ENCODE measurements at places on chromosomes 6 and 20.

GRCh38 chr6:158369241-158369640 lies 57.0 kb downstream of the TULP4 start:
- no peak for DNase-seq
- no peaks in the 10 kb centered on the region for H3K4me1 ChIP-seq
- no peak overlapping the region for H3K4me3 ChIP-seq
- H3K27ac ChIP-seq, result no peak overlapping the region
- H3K36me3 ChIP-seq, result no peaks in the 10 kb centered on the region
- H3K27me3 ChIP-seq, result no peaks in the 10 kb centered on the region

DNA sequence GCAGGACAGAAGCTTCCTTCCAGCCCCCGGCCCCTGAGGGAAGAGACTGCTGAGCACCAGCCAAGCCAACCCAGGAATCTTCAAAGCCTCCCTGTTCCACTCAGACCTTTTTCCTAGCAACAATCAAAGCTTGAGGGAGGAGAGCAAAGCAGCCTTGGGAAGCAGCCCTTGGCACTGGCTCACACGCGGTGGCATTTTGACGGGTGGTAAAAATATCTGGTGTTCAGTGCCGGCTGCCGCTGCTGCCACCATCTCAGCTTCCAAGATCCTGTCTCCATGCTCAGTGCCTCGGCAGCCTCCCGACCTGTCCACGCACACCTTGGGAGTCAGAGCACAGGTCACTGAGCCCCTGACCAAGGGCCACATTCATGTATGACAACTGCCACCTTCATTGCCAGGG lies 170.1 kb downstream of the LRFN2 start:
- no peaks in the 10 kb centered on the region for H3K4me1 ChIP-seq
- no peak for DNase-seq
- H3K27me3 ChIP-seq, result no peaks in the 10 kb centered on the region
- H3K4me3 ChIP-seq, result no peak overlapping the region
- no peak overlapping the region for H3K27ac ChIP-seq

DNA sequence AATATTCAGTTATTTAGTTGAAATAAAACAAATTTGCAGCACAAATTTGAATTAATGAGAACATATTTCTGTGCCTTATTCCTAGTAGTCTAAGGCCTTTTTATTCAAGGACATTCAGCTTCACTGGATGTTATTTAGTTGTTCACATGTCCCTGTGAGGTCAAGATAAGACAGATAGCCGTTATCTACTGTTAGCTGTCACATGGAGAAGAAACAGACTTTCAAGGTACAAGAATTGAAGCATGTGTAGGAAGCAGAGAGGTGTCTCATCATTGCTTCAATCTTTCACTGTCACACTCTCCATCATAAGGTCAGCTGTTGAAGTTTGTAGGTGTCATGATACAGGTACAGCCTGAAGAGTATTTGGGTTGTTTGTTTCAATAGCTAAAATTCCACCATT lies 112.9 kb upstream of the JAG1 start:
- H3K27me3 ChIP-seq, result no peaks in the 10 kb centered on the region
- no peaks in the 10 kb centered on the region for H3K4me1 ChIP-seq
- H3K27ac ChIP-seq, result no peak overlapping the region
- DNase-seq, result no peak

- no peak overlapping the region for H3K27ac ChIP-seq
- DNase-seq, result no peak
- H3K4me1 ChIP-seq, result peaks cover 14% of the 10 kb centered on the region
- no peaks in the 10 kb centered on the region for H3K27me3 ChIP-seq
- no peaks in the 10 kb centered on the region for H3K36me3 ChIP-seq
These were observed 30.9 kb downstream of the LRRC1 start for GRCh38 chr6:53825532-53826321.

DNA sequence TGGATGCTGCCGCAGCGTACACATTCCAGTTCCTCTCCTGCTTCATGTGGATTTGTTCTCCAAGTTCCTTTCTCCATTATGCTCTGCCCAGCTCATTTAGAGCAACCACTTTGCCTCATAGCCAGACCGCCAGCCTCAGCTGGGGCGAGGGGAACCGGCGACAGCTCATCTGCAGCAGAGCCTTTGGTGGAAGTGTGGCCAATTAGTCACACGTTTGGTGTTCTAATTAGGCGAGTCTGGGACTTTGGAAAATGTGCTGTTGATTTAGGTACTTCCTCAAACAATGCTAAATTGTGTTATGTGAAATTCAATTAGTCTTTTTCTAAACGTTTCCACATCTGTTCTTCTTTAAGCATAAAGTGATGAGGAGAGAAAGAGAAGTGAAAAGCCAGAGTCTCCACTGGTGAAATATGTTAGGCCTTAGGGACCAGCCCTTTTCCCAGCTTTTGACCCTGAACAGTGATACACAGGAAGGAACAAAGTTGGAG lies 217.9 kb downstream of the TBX18 start:
- no peaks in the 10 kb centered on the region for H3K36me3 ChIP-seq
- no peaks in the 10 kb centered on the region for H3K4me1 ChIP-seq

GRCh38 chr20:17061715-17062114 lies 165.1 kb upstream of the PCSK2 start:
- no peak overlapping the region for H3K4me3 ChIP-seq
- DNase-seq, result no peak

DNA sequence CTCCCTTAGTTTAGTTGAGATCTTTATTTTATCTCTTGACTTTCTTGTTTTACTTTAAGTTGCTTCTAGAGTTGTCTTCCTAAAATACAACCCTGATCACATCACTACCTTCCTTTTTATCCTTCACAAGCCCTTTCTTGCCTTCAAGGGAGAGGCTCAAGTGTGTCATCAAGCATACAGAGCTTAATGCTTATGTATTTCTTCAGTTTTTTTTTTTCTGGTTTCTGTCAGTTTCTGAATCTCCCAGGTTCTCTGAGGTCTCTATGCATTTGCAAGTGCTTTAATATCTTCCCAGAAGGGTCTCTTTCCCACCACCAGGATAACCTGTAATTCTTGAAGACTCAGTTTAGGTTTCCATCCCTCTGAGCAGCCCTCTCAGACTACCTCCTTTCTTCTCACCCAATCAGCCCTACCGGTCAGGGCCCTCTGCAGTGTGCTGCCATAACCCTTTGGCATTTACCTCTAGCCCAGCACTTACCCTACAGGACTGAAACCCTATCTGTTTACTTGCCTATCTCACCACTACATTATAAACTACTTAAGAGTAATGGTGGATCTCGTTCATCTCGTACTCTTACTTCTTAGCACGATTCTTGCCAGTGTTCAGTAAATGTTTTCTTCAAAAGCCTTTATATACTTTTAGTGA lies 36.9 kb downstream of the EYA4 start:
- DNase-seq, result no peak
- H3K36me3 ChIP-seq, result no peaks in the 10 kb centered on the region
- no peaks in the 10 kb centered on the region for H3K27me3 ChIP-seq
- no peak overlapping the region for H3K4me3 ChIP-seq

GRCh38 chr6:75201021-75201420 lies 4.8 kb downstream of the COL12A1 start:
- no peak overlapping the region for H3K4me3 ChIP-seq
- no peaks in the 10 kb centered on the region for H3K27me3 ChIP-seq
- no peak overlapping the region for H3K27ac ChIP-seq

DNA sequence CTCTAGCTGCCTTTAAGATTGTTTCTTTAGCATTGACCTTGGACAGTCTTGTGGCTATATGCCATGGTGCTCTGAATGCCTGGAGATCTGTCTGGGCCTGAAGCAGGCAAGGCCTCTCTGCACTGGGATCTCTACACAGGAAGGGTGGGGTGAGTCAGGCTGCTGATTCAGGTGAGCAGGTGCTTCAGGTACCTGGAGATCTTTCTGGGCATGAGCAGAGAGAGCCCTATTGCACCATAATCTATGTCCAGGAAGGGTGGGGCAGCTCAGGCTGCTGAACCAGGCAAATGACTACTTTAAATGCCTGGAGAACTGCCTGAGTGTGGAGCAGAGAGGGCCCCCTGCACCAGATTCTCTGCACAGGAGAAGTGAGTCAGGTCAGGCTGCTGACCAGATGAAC lies 94.5 kb downstream of the TPBG start:
- H3K27ac ChIP-seq, result no peak overlapping the region
- DNase-seq, result no peak
- H3K27me3 ChIP-seq, result no peaks in the 10 kb centered on the region
- no peaks in the 10 kb centered on the region for H3K4me1 ChIP-seq
- H3K36me3 ChIP-seq, result no peaks in the 10 kb centered on the region

GRCh38 chr6:5167501-5167900 lies 82.4 kb downstream of the PPP1R3G start:
- no peak overlapping the region for H3K4me3 ChIP-seq
- no peak for DNase-seq
- H3K36me3 ChIP-seq, result no peaks in the 10 kb centered on the region
- no peaks in the 10 kb centered on the region for H3K4me1 ChIP-seq

DNA sequence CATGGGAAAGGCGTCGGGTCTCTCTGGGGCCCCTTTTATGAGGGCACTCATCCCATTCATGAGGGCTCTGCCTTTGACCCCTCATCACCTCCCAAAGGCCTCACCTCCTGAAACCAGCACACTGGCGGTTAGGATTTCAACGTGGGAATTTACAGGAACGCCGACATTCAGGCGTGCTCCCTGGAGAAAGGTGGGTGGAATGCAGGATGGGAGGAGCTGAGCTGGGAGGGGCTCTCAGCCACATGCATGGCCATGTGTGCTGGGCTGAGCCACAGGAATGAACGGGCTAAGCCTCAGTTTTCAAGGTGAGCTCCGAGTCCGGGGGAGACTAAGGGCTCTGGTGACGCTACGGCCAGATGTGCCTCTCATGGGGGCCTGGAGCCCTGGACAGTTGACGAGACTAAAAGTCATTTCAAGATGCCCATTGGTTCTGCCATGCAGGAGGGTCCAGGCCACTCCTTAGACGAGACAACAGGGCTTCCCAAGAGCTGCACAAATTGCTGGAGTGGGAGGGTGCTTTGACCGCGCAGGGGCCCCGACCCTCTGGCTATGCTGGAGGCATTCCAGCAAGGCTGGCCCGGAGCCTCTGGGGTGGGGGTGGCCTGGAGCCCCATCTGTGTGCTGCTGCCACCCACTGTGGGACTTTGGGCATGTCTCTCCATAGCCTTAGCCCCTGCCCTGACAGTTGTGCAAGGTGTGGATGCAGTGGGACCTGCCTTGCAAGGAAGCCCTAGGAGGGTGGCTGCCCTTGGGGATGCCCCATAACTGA lies 3.8 kb upstream of the ARFGAP1 start:
- no peaks in the 10 kb centered on the region for H3K4me1 ChIP-seq
- H3K27ac ChIP-seq, result no peak overlapping the region
- H3K27me3 ChIP-seq, result no peaks in the 10 kb centered on the region
- DNase-seq, result no peak
- no peak overlapping the region for H3K4me3 ChIP-seq
- no peaks in the 10 kb centered on the region for H3K36me3 ChIP-seq

DNA sequence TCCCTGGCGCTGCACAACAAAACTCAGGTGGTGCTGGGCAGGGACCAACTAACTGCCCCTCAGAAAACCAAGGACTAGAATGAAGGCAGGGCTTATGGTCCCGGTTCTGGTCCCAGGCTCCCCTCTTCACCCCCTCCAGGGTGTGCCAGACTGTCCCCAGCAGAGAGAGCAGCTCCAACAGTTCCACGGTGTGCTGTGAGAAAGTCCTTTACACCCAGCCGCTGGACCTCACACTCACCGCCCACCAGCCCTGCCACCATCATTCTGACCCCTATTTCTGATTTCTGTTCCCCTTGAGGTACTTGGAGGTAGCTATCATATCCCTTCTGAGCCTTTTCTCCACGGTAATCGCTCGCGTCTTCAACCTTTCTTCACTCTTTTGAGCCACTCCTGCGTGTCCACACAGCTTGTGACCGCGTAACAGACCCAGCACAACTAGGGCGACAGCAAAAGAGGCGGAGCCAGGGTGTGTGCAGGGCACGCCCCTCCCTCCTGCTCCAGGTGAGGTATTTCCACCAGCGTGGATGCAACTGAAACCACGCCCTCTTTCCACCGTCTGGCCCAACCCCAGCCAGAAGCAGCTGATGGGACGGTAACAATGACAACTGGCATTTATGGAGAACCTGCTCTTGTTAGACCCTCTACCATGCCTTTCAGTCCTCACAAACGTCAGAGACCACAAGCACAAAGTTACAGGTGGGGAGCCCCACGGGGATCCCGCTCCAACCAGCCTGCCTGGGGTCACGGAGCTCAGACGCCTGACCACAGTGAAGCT lies 2.3 kb downstream of the PXDC1 start:
- H3K36me3 ChIP-seq, result no peaks in the 10 kb centered on the region
- peak overlapping the region; percentile 99 for H3K27ac ChIP-seq
- H3K4me3 ChIP-seq, result peak overlapping the region; percentile 81
- DNase-seq, result no peak
- no peaks in the 10 kb centered on the region for H3K27me3 ChIP-seq

- peak overlapping the region; percentile 20 for H3K27ac ChIP-seq
- no peak overlapping the region for H3K4me3 ChIP-seq
- H3K4me1 ChIP-seq, result no peaks in the 10 kb centered on the region
- no peaks in the 10 kb centered on the region for H3K27me3 ChIP-seq
- H3K36me3 ChIP-seq, result peaks cover 54% of the 10 kb centered on the region
These were observed 12.8 kb downstream of the PI16 start for GRCh38 chr6:36967301-36967700.

DNA sequence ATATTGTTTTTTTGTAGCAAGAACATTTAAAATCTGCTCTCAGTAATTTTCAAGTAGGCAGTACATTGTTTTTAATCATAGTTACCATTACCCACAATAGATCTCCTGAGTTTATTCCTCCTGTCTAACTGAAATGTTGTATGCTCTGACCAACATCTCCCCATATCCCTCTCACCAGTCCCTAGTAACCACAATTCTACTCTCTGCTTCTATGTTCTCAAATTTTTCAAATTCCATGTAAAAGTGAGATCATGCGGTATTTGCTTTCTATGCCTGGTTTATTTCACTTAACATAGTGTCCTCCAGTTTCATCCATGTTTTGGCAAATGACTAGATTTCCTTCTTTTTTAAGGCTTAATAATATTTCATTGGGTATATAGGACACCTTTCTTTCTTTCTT lies 300.5 kb downstream of the KCNQ5 start:
- H3K36me3 ChIP-seq, result no peaks in the 10 kb centered on the region
- H3K27me3 ChIP-seq, result no peaks in the 10 kb centered on the region
- no peak overlapping the region for H3K27ac ChIP-seq
- H3K4me1 ChIP-seq, result no peaks in the 10 kb centered on the region
- no peak overlapping the region for H3K4me3 ChIP-seq
- DNase-seq, result no peak

- H3K36me3 ChIP-seq, result no peaks in the 10 kb centered on the region
- no peaks in the 10 kb centered on the region for H3K4me1 ChIP-seq
- H3K4me3 ChIP-seq, result no peak overlapping the region
- H3K27me3 ChIP-seq, result no peaks in the 10 kb centered on the region
These were observed 108.4 kb upstream of the SLC22A23 start for GRCh38 chr6:3565291-3565690.

- no peak overlapping the region for H3K4me3 ChIP-seq
- H3K27me3 ChIP-seq, result no peaks in the 10 kb centered on the region
- H3K36me3 ChIP-seq, result peaks cover 25% of the 10 kb centered on the region
- no peak overlapping the region for H3K27ac ChIP-seq
- no peak for DNase-seq
These were observed 40.9 kb downstream of the DOP1A start for GRCh38 chr6:83108378-83108777.

- H3K4me3 ChIP-seq, result no peak overlapping the region
- H3K27ac ChIP-seq, result peak overlapping the region; percentile 67
- H3K4me1 ChIP-seq, result no peaks in the 10 kb centered on the region
These were observed 58.2 kb upstream of the QKI start for GRCh38 chr6:163356324-163356723.

GRCh38 chr6:11437824-11438459 lies 99.6 kb upstream of the TMEM170B start:
- no peaks in the 10 kb centered on the region for H3K27me3 ChIP-seq
- no peak for DNase-seq
- peaks cover 26% of the 10 kb centered on the region for H3K4me1 ChIP-seq
- H3K36me3 ChIP-seq, result no peaks in the 10 kb centered on the region
- peak overlapping the region; percentile 44 for H3K27ac ChIP-seq

All from right atrium auricular region (tissue), 2 donors.